NCI-H748 treated with DMSO at 0.1 percent for 48 hours (cell line): ENCODE measurements at places on chromosomes 2 and 18.
A peak's percentile ranks its signal among the peaks of the same experiment; 100 is the strongest.

- no peak for DNase-seq
These were observed 162.6 kb downstream of the KCNE4 start for GRCh38 chr2:223214394-223215253.

DNA sequence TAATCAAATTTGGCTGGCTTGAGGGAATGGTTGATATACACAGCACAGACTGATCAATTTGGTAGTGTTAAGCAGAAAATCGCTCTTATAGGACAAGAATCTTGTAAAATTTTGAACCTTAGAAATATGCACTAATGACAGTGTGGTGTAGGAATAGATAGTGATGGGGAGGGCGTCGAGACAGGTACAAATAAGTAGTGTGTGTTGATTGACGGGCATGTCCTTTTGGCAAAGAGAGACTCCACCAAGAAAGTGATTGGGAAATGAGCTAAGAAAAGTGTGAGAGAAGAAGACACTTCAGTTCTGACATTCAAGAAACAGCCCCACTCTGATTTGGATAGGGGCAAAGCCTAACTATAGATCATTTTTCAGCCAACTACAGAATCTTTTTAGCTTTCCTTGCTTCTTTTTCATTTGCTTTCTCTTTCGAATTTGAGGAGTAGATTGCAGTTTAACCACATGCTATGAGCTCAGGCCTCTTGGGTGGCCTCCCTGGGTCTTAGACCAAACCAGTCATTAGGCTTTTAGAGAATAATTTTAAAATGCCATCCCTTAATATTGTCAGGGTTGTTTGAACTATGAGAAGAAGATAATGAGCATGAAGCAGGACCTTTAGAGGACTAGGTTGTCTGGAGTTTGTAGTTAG lies 127.1 kb downstream of the CERS6 start:
- DNase-seq, result no peak

DNA sequence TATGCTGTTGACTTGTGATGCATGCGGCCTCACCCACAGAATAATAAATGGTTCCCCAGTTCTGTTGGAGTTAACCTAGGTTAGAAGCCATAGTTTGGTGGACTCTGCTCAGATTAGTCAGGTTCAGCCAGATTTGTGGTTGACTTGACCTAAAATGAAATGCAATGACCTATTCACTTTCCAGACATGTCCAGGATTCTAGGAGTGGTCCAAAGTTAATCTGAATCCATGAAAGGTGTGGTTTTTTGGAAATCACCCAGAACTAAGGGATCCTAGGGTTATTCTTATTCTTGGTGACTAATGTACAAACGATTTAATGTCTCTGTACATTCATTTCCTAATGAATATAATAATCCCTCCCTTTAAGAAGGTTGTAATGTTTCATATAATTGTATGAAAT lies 88.9 kb upstream of the RBBP8 start:
- DNase-seq, result no peak

DNA sequence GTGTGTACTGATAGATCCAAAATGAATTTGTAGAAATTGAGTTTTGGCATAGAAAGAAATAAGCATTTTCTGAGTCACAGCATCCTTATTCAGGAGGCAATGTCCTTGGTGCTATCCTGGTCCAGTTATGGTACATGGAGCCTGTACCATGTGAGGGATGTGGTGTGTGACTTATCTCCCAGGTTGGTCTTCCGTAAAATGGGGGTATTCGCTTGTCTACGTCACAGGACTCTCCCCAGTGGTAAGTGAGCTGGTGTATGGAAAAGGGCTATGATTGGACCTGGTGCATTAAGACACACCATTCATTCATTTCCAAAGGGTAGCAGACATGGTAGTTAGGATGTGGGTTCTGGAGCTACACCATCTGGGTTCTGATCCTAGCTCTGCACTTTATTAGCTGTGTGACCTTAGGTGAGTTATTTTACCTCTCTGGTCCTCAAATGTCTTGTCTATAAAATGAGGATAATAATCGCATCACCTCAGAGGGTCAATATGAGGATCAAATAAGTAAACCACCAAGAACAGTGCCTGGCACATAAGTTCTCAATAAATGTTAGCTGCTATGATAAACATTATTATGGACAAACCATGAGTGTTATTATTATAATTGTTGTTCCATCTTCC lies 119.2 kb downstream of the MYCN start:
- no peak for DNase-seq

GRCh38 chr2:8132879-8133278 lies 549.0 kb upstream of the ID2 start:
- no peak for DNase-seq

- no peak for DNase-seq
These were observed 24.1 kb downstream of the DCDC2C start for GRCh38 chr2:3727397-3728045.

GRCh38 chr2:202639231-202639630 lies 4.5 kb downstream of the FAM117B start:
- DNase-seq, result no peak

DNA sequence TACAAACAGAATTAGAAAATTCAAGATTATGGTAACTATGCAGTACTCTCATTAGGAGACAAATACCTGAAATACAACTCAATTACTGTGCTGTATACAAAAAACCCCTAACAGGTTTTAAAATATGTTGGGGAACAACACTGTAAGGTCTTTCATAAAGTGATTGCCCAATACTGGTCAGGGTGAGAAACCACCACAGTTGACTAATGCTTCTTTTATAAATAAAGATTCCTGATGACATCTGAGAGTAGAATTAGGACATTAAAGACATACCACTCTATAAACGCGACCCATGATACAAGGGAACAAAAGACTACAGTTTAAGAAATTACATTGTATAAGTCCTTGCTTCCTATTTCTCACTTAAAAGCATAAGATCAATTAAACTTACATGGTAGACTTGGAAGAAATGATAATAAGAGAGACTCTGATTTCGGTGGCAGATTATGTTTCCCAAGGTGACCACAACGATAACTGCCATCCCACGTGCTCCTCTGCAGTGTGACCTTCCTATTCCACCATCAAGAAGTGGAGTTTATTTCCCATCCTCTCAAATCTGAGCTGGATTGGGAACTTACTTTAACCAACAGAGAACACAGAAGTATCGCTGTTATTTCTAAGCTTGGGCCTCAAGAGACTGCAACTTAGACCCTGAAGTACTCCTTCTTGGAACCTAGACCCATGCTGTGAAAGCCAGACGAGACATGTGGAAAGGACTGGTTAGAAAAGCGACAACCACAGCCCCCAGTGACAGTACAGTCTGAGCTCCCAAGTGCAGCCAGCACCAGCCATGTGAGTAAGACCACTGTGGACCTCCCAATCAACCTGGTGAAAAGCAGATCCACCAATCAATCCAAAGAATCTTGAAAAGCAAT lies 52.3 kb downstream of the ZNF521 start:
- no peak for DNase-seq

- DNase-seq, result no peak
These were observed 6.2 kb upstream of the MYL12B start for GRCh38 chr18:3255611-3256165.

- no peak for DNase-seq
These were observed 50.8 kb downstream of the KCNIP3 start for GRCh38 chr2:95347681-95348608.

- no peak for DNase-seq
These were observed 104.7 kb upstream of the NOSTRIN start for GRCh38 chr2:168697668-168698121.

DNA sequence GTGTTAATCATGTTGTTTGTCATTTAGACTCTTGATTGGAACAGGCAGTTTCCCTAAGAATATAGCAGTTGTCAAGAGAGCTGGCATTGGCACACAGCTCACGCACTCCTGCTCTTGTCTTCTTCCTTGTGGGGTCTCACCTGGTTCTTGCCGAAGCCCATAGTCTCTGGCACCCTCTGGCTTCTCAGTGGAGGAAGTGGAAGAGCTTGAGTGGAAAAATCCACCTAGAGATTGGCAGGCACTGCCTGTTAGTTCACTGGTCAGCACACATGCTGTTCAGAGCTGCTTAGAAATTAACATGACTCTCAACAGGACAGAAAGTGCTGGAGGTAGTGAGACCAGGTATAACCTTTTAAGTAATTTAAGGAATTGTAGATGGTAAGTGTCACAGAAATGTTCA lies 28.3 kb downstream of the SCTR start:
- no peak for DNase-seq

- no peak for DNase-seq
These were observed 301.7 kb downstream of the PAX3 start for GRCh38 chr2:221997100-221997499.

GRCh38 chr18:4254840-4255239 lies 200.3 kb downstream of the DLGAP1 start:
- no peak for DNase-seq

DNA sequence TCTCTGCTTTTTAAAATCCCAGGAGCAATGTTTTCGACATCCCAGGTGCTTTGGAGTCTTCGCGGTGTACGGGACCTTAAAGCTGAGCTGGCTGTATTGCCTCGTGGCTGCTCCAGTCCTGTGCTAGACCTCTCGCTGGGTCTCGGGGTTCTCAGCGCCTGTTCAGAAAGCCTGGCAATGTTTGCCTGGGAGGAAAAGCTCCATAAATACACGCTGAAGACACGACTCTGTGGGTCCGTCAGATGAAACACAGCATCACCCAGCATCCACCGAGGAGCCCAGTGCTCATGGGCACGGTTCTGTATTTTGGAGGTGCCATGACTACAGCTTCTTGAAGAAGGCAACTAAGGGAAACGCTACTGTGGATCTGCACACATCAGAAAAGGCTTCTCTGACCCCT lies 21.6 kb downstream of the MBP start:
- no peak for DNase-seq

DNA sequence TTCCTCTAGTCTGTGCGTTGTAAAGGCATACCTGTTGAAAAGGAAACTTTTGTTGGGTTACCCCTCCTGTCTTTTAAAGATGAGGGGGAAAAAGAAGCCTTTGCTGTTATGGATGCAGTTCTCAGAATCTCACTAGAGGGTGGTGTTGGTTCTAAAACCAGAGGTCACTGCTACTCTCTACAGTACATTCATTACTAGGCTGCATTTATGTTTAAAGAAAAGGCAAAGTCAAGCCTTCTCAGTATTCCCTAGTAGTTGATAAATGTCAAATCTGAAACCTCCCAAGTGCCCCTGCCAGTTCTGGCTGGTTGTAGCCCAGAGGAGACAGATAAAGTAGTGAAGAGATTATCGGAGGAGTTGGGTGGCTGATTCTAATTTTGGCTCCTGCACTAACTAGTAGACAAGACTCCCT lies 1.4 kb upstream of the PLCL1 start:
- DNase-seq, result peak; percentile 34
